CD8-positive, alpha-beta T cell (primary cell): ENCODE measurements at places on chromosomes 4 and X. TPM values are rescaled to one million over a fixed set of nuclear protein-coding genes. Genes with fewer than 3 reads are reported as not detected.

The IKBKG gene
- total RNA-seq = 37.4 TPM

The STATH gene
- total RNA-seq = not detected

The ASMTL gene
- 66.8 TPM for total RNA-seq

The DCX gene
- total RNA-seq = not detected

The POU4F2 gene
- not detected for total RNA-seq

The NPY2R gene
- not detected for total RNA-seq

The MAP7D3 gene
- total RNA-seq = 3.6 TPM

The NAA11 gene
- total RNA-seq = not detected

The USP46 gene
- total RNA-seq = 4.5 TPM

The TCEAL5 gene
- not detected for total RNA-seq

The YIPF7 gene
- total RNA-seq = not detected

The LRIT3 gene
- total RNA-seq = not detected

The ATOH1 gene
- not detected for total RNA-seq

The STK32B gene
- total RNA-seq = not detected

The DUX4 gene
- total RNA-seq = not detected

The GABRE gene
- not detected for total RNA-seq

The MAGEB17 gene
- total RNA-seq = not detected

The MEPE gene
- not detected for total RNA-seq

The KLHL13 gene
- 0.50 TPM for total RNA-seq

The ARHGAP36 gene
- total RNA-seq = not detected
